Naive thymus-derived CD4-positive, alpha-beta T cell (primary cell): ENCODE measurements at places on chromosomes 6 and 20. TPM values are rescaled to one million over a fixed set of nuclear protein-coding genes. Genes with fewer than 3 reads are reported as not detected.

PCSK2 gene
- not detected for polyA plus RNA-seq

GRCh38 chr6:33181141-33181540 lies 11.1 kb downstream of the COL11A2 start:
- DNase-seq, result no peak

DNA sequence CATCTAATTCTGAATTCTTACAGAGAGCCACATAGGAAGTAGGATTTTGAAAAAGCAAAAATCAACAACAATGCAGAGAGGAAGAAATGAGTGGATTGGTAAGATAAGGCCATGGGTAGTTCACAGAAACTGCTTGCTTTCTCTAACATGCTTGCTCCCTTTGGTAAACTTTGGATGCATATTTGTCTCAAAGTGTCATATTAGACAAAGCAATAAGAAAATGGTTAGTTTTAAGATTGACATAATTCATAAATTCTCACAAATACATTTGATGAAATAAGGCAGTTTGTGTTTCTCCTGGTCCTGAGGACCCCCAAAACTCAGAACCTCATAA lies 31.7 kb downstream of the UTRN start:
- DNase-seq, result no peak

SLC4A11 gene
- polyA plus RNA-seq, result not detected

NKX2-4 gene
- not detected for polyA plus RNA-seq

DNA sequence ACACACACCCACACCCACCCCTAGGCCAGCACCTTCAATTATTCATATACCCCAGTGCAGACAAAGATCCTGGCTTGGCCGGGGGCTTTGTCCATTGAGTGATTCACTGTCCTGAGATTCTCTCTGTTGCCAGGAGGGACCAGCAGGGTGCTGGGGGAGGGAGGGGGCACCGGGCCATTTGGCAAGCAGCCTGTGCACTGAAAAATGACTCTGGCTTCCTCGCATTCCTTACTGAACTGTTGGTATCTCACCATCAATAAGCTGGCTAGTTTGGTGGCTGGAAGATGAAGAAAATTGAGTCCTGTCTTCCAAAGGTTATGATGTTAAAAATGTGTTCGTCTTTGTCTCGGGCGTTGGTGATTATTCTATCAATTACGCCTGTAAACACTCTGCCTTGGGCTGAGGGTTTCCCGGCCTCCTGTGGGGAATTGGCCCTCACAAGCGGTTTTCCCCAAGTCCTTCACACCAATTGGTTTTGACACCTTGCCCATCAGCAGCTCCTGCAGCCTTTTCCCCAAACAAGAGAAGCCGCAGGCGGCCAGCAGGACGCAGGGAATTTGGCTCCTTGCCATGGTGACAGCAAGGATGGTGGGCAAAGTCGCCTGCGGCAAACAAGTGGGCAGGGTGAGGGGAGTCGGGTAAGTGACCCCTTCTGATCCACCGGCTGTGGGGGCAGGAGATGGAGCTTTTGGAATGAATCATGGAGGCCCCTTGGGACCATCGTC lies 4.9 kb downstream of the VSTM2L start:
- no peak for DNase-seq

GRCh38 chr6:19837511-19838441 lies 606 bp downstream of the ID4 start:
- no peak for DNase-seq
